ENCODE measurements at places on chromosomes 5 and 9.

- DNase-seq = peak; percentile 77
Measured at GRCh38 chr5:150410524-150411244, 2.0 kb downstream of the CD74 start.

- DNase-seq = peak; percentile 89
Measured at GRCh38 chr9:83219154-83219923, 156.4 kb upstream of the RASEF start.

GRCh38 chr5:131481569-131481968 lies 153.5 kb downstream of the RAPGEF6 start:
- no peak for DNase-seq

DNA sequence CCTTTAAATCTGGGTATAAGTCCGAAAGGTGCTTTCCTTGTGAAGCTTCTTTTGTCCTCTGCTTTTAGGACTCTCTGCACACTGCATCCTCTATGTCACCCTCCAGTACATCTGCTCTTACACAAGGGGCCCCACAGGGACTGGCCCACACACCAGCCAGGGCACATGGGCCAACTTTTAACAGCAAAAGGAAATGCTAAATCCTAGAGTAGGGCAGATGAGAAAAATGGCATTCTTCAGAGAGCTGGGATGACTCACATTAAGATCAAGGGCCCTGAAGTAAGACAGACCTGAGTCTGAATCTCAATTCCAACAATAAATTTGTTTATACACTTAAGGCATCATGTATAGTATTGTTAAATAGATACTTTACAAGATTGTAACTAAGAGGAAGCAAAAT lies 40.3 kb upstream of the CDKN2B start:
- DNase-seq = no peak

All from islet precursor cell (in vitro differentiated cells).